ENCODE measurements at places on chromosomes 13 and 19.

- no peak for DNase-seq
These were observed 2.8 kb downstream of the JSRP1 start for GRCh38 chr19:2253106-2254063.

DNA sequence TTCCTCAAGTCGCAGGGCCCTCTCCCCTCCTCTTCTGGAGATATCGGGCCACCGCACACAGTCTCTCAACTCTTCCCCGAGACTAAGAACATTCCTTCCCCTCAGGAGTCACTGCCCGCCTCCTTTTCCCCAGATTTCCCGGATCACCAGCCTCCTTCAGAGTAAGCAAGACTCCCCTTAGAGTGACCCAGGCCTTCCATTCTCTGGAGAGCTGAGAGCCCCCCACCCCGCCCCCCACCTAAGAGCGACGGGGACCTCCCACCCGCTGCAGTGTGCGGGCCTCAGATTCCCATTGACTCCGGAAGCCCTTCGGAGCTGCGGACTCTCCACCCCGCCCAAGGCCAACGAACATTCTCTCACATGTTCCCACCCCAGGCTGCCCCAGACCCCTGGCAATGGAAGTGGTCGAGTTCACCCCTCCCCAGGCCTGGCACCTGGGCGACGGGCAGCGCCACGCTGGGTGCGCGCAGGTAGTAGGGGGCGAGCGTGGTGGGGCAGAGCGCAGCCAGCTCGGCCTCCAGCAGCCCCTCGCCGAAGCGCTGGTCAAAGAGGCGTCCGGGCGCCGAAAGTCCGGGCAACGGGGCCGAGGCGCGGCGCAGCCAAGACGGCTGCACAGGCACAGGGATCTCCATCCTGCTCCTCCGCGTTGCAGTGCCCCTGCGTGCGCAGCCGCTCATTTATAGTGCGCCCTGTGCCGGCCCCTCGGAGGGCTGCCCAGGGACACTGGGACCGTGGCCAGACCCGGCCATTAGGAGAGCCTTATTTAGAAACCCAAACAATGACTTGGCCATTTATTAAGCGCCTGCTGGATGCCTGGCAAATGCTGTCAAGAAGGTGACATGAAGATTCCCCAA lies at the start of gene HSPB6:
Gene HSPB6 (minus strand): TSS at position 653 of the 854 bp plus-strand sequence. CDS start 21 bp downstream, at position 632.
- DNase-seq: peak; percentile 53

DNA sequence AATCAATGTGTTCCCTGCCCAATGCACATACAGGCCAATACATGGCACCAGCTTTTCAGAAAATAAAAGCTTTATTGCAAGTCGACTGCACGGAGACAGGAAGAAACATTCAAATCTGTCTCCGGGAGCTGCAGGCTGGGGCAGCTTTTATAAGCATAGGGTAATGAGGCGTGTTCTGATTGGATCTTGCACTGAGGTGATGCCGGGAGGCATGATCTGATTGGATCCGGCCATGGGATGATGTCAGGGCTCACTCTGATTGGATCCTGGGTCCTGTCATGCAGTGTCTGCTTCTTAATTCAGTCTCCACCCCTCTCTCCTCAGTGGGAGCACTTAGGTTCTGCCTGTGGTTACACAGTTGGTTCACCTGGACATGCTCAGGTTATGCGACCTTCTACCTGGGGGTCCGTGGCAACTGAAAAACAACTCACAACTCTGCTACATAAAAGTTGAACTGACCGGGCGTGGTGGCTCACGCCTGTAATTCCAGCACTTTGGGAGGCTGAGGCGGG lies 11.8 kb upstream of the FBN3 start:
- DNase-seq: no peak

- DNase-seq: no peak
These were observed 543 bp downstream of the PSMC4 start for GRCh38 chr19:39971380-39972035.

GRCh38 chr13:74675182-74675581 lies 541.0 kb upstream of the KLF12 start:
- DNase-seq: peak; percentile 5

DNA sequence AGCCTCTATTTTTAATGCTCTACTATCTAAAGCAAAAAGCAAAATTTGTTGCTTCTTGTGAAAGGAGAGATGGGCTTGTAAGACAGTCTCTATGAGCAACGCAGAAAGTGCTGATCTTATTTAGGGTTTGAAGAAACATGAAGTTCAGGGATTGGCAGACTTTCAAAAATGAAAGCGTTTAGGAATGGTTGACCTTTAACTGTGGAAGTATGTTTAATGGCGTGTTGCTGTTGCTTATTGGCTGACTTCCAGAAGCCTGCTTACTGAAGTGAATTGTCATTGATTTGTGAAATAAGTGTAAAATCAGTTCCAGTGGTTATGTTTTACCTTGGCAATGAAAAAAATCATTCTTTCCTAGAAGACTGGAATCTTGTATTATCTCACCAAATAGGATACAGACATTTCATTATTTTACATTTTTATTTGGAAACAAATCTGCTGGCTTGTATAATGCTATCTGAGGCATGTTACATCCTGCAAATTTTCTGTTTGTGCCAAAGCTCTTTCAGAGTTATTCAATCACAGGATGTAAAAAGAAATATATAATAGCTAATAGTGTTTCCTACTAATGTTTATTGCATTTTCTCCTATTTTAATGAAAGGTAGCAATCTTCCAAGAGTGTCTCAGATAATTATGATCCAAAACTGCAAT lies 221.3 kb upstream of the SLITRK6 start:
- DNase-seq: peak; percentile 70

- DNase-seq: no peak
These were observed 193.3 kb downstream of the PCDH9 start for GRCh38 chr13:67036699-67037457.

- DNase-seq: no peak
These were observed 45.5 kb downstream of the BRD4 start for GRCh38 chr19:15286688-15287365.

DNA sequence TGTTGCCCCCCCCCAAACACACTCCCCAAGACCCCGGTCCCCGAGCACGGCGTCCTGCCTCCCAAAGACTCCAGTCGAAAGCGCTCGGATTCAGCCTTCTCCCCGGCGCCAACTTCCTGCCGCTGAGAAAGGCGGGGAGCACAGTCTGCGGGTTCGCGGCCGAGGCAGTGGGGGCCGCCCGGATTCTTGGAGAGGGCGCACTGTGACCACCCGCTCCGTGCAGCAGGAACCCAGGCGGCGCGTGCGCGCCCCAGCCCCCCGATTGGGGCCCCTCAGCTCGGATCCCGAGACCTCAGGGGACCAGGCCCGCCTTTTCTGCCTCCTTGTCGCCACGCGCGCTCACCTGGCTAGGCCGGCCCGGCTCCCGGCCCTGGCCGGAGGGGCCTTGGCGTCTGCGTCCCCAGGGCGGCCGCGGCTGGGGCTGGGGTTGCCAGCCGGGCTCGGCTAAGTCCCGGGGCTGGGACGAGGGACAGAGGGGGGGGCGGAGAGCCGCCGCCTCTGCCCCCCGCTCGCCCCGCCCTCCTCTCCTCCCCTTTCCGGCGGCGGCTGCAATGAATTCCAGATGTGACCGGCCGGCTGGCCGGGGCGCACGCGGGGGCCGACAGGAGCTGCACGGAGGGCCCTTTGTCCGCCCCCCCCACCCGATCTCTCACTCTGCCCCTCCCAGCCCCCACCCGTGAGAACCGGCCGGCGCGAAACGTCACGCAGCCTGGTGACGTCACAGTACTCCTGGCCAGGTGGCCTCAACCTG lies at the start of gene S1PR2:
Gene S1PR2 (minus strand): TSS at position 471 of the 751 bp plus-strand sequence. CDS start 6,426 bp downstream, outside the sequence.
- peak; percentile 58 for DNase-seq

- DNase-seq: no peak
These were observed 51.6 kb upstream of the EHD2 start for GRCh38 chr19:47661611-47662010.

DNA sequence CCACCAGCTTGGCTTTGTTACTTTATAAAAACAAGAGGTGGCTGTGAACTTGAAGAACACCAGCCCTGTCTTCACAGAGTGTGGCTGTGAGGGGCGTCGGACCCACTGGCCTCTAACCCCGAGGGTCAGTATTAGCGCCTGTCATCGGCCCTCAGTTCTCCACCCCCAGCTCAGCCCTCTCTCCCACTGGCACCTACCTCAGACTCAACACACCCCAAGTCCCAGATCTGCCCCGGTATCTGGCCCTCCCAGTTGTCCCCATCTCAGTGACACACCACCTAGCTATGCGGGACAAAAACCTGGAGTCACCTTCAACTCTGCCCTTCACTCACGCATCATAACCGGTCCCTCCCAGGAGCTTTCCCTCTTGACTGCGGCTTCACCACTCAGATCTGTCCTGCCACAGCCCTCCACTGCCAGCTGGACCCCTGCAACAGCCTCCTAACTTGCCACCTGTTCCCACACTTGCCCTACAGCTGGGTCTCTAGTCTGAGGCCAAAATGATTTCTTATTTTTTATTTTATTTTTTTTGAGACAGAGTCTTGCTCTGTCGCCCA lies 45.4 kb downstream of the PEPD start:
- DNase-seq: no peak

GRCh38 chr13:20828539-20829364 lies 55.0 kb upstream of the EEF1AKMT1 start:
- peak; percentile 57 for DNase-seq

DNA sequence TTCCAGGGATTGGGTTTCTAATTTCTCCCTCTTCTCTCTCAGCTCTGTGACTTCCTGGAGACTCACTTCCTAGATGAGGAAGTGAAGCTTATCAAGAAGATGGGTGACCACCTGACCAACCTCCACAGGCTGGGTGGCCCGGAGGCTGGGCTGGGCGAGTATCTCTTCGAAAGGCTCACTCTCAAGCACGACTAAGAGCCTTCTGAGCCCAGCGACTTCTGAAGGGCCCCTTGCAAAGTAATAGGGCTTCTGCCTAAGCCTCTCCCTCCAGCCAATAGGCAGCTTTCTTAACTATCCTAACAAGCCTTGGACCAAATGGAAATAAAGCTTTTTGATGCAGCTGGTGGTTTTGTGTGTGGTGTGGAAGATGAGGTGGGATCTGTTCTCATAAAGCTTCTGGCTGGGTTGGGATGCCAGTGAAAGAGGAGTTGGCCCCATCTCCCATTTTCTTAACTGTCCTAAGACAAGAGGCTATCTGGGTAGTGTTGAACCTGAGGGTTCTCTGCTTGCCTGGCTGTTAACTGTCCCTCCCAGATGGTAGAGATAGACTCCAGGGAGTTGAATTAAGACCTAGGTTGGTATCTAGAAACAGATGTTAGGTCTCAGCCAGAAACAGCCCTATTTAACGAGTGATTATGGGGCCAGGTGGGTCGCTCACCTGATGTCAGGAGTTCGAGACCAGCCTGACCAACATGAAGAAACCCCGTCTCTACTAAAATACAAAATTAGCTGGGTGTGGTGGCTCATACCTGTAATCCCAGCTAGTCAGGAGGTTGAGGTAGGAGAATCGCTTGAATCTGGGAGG lies 1.6 kb downstream of the FTL start:
- DNase-seq: peak; percentile 24

DNA sequence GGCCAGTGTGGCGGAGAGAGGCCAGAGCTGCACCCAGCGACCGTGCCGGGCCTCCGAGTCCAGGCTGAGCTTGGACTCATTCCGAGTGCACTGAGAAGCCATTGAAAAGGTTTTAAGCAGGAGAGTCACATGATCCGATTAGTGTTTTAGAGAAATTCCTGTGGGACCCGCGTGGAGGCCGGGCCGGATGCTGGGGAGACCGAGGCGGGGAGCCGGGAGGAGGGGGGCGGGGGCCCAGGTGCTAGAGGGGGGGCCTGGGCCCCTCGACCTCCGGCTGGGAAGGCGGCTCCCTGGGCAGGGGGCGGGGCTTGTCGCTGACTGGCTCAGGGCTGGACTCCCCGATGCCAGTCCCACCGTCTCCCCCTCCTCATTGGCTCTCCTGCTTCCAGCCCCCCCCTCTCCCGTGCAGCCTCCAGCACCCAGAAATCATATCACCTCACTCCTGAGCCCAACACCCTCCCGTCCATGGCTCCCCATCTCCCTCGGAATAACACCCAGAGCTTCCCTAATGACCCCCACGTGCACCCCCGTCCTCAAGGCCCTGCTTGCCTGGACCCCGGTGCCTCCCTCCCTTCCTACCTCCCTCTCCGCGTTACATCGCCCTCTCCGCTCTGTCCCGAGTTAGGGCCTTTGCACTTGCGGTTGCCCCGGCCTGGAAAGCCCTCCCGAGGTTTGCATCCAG lies 5.2 kb upstream of the ZNF579 start:
- DNase-seq: peak; percentile 56

- no peak for DNase-seq
These were observed 2.4 kb downstream of the LNX2 start for GRCh38 chr13:27617881-27618321.

GRCh38 chr19:16398530-16399249 lies 73.1 kb downstream of the EPS15L1 start:
- DNase-seq: no peak

- no peak for DNase-seq
These were observed at the start of gene CAPS for GRCh38 chr19:5913739-5914357. CAPS (plus strand) TSS chr19:5914254; CDS start chr19:5914407, 153 bp downstream.

GRCh38 chr19:6774821-6775707 lies 2.6 kb downstream of the VAV1 start:
- peak; percentile 52 for DNase-seq

GRCh38 chr19:38915329-38916321 lies 3.6 kb upstream of the CCER2 start:
- no peak for DNase-seq

DNA sequence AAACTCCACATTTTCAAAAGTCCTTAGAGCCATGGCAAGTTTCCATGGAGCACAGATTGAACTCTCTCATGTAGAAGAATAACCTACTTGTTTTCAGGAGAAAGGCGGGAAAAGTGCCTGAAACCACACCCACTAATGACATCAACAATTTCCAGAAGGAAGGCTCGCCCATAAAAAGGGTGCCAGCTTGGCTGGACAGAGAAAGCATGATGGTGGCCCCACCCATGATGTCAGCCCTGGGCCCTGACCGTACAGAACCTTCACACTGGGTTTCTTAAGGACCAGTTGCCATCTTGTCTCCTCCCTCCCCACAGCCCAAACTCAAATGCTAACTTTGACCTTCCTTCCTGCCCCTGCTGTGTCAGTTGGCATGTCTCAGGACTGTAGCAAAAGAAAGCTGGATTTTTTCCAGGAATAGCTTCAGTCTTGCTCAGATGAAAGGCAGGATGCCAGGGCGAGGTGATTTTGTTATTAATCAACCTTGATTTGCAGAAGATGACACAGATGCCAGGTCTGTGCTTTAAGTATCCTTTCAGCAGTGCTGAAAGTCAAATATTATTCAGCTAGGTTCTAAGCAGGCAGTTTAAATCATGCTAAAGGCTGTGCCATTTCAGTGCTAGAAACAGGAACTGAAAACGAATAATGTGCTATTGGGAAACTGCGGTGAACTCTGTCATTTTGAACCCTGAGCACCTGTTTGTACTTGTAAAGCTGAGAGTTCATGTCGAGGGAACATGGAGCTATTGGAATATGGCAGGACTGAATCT lies 89.5 kb upstream of the RFC3 start:
- DNase-seq: peak; percentile 26

DNA sequence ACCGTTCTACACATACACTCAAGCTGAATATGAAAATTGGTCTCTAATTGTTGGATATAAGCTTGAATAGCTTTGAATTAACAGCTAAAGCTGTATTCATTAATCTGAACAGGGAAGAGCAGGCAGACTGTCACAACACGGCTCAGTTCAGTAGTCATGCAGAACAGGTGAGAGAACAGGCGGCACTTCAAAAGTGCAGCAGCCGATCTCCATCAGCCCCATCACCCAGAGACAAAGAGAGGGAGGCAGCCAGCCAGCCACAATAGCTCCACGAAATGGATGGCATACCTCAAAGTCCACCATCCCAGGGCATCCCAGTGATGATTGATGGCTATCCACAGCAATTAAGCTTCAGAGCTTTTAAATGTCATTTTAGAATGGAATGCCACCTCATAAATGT lies 419.2 kb downstream of the OLFM4 start:
- DNase-seq: no peak

- DNase-seq: no peak
These were observed 20.5 kb upstream of the FBXO27 start for GRCh38 chr19:39052846-39053245.

All from HCEC 1CT (cell line).